ENCODE measurements at places on chromosomes 2 and 18.

- DNase-seq: no peak
Measured at GRCh38 chr18:37276111-37276890, 289.3 kb downstream of the CELF4 start.

GRCh38 chr2:185833864-185834263 is 95.3 kb downstream of the FSIP2 start:
- no peak for DNase-seq

- DNase-seq: no peak
Measured at GRCh38 chr2:205451901-205452512, 230.3 kb upstream of the NRP2 start.

DNA sequence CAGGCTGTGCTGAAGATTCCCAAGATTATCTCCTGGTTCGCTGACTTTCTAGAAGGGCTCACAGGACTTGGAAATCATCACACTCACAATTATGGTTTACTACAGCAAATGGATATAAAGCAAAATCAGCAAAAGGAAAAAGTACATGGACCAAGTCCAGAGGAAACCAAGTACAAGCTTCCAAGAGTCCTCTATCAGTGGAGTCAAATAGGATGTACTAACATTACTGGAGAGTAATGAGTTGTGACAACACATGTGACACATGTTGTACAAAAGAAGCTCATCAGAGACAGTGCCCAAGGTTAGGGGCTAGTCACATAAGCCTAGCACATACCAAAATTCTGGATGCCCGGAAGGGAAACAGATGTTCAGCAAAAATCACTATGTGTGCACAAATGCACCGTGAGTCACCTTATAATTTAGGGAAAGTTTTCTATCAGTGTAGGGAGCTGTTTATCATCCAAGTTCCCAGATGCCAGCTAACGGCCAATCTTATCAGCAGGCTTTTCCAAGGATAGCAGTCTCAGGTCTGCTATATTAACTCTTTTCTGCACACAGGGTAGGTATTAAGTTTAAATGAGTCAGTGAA is 9.5 kb downstream of the TMEM237 start:
- no peak for DNase-seq

- DNase-seq: no peak
Measured at GRCh38 chr2:3604991-3605961, 10.4 kb downstream of the COLEC11 start.

DNA sequence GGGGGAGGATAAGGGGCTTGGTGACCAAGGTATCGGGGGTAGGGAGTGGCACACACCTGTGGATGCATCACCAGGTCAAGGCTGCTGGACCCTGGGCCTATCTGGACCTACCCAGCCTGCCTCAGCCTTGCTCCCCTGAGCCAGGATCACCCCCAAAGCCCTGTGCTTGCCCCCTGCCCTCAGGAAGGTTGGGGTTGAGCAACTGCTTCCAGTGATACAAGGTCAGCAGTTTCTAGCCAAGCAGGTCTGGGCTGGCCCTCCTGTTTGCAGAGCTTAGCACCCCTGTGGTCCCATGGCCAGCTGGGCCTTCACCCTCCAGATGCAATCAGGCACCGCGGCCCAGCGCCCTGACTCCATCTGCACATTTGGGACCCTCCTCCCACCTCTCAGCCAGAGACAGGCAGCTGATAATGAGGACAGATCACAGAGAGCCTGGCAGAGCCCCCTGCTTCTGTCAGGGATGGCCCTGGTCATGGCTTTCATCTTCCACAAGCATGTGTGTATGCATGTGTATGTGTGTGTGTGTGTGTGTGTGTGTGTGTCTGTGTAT is 154.6 kb downstream of the TFCP2L1 start:
- DNase-seq: no peak

DNA sequence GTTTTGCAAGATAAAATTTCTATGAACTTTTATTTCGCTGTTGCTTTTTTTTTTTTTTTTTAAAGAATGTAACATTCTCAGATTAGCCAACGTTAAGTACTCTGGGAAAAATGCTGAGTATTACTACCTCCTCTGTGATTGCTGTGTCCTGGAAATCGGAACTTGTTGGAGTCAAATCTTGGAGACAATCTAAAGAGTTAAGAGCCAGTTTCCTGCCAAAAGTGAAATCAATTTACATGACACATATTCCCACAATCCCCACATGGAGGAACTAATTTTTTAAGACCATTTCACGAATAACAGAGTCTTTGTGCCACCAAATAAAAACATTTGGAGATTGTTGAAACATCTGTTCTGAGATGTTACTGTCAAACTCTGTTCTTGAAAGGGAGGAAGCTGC is 127.8 kb downstream of the MEP1B start:
- no peak for DNase-seq

DNA sequence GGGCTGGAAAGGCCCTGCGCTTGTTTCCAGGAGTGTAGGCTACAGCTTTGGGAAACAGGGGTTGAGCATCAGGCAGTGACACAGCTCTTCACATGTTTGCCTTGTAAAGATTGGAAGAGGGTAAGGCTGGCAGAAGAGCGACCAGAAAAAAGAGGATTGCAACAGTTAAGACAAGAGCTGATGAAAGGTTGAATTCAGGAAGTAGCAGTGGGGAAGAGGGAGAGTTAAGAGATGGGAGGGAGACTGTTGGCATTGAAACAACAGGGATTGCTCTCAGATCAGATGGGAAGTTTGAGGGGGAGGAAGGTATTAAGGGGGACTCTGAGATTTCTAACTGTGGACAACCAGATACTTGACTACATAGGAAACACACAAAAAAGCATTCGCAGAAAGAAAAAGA is 96.9 kb downstream of the CTAGE1 start:
- DNase-seq: no peak

DNA sequence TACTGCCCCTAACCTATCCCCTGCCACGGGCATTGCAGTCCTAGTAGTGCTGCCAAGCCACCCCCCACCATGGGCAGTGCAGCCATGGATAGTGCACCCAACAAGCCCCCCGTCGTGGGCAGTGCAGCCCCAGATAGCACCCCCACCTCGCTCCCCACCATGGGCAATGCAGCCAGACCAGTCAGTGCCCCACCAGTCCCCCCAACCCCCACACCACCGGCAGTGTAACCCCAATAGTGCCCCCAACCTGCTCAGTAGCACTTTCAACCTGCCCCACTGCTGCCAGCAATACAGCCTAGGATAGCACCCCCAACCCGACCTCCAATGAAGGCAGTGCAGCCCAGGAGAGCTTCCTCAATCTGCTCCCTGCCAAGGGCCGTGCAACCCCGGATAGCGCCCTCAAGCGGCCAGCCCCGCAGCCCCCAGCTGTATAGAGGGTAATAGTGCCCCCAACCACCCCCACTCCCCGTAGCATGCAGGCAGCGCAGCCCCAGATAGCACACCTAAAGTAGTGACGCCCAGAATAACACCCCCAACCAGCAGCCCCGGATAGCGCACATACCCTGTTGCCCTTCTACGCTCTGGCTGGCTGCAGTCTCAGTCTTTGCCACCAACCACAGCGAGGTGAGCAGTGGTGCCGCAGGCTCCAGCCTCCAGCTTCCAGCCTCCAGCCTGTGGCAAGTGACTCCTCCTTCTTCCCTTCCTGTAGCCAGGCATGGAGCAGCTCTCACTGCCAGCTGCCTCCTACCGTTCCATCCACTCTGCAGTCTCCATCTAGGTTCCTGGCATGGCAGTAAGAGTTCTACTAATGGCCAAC is 45.4 kb upstream of the ANKRD62 start:
- no peak for DNase-seq

DNA sequence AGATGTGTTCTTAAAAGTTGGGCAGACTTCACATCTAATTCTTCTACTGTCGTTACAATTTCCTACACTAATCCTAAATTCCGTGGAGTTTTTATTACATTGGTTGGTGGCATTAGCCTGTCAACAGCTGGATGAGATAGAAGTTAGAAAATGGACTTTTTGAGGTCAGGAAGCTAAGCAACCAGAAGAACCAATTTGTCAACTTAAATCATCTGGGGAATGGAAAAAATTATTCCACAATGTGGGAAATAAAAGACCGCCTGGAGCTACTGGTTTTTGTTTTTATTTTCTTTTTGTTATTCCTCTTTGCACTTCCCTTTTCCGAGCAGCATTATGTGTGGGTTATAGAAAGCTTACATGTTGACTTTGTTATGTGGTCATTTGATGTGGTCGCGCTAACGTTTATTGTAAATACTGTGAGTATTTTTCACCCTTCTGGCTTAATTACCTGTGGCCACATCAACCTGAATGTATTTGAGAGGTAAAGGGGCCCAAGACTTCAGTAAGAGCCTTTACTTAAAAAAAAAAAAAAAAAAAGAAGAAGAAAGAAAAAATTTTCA is 75.3 kb downstream of the PTPRM start:
- no peak for DNase-seq

DNA sequence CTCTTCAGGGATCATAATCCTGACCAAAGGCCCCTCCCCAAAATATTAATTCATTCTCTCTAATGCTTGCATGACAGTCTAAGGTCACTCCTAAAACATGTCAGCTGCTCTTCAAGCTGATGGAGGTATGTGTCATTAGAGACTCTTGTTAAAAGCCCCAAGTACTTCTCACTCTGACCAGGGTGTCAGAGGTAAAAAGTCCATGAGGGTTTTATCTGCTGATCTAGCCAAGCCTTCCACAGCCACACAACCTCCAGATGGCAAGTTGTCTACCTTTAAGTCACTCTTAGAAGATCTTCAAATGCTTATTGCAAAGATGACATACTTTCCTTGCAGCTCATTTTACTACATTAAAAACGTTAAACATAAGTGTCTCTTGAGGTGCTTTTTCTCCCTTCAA is 83.6 kb upstream of the ETAA1 start:
- DNase-seq: no peak

GRCh38 chr18:8602040-8602439 is 7.2 kb upstream of the RAB12 start:
- no peak for DNase-seq

- no peak for DNase-seq
Measured at GRCh38 chr2:37180006-37180639, 8.3 kb downstream of the SULT6B1 start.

DNA sequence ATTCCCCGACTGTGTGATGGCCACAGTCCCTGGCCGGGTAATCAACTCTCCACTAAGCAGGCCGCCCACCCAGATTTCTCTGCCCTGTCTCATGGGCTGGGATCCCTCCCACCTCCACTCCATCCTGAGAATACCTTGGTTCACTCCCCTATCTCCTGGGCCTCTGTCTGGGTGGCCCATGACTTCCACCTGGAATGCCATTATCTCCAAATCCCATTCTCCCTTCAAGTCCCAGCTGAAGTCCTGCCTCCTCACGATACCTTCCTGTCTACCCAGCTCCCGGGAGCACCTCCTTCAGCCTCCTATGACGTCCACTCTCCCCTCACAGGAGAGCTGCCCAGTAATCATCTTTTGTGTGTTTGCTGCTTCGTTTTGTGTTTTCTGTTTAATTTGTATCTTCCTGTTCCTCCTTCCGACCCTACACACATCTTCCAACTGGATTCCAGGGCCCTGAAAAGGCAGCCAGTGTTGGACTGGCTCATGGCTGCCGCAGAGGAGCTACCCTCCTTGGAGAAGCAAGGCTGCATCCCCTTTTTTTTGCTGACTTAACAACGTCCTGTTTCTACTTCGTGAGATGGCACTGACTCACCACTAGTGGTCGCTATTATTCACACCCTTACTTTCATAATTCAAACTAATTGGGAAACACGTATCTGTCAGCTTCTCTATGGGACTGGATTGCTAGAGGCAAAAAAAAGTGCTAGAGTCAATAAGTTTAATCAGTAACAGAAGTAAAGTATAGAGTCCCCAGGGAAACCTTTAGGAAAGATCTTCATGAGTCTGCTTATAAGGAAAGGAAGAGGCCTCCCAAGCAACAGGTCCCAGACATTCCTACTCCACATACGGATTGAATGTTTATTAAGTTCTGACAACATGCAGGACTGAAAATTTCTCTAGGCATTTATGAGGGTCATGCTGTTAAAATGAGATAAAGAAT is 171.9 kb upstream of the GATA6 start:
- DNase-seq: peak; percentile 6

GRCh38 chr18:3924455-3924854 is 474.5 kb downstream of the TGIF1 start:
- DNase-seq: no peak

- no peak for DNase-seq
Measured at GRCh38 chr2:172389685-172390339, 37.6 kb upstream of the ITGA6 start.

- DNase-seq: no peak
Measured at GRCh38 chr2:54336136-54336976, 80.3 kb upstream of the TSPYL6 start.

DNA sequence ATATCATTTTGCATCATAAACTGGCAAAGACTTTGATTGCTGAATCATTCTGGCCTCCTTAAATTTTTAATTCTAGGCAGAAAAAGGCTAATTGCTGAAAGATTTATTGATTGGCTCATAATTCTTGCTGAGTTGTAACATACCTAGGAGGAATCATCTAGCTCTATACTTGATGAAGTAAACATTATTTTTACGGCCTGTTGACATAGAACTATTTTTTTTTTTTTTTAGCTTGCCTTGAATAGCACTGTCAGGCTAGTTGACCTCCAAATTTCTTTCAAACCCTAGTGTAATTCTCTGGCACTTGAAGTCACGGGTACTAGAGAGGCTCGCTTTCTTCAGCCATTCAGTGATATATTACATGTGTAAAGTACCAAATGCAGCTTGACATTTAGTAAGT is 2.8 kb downstream of the SERPINB12 start:
- DNase-seq: no peak

GRCh38 chr18:26190506-26190905 is 35.7 kb upstream of the TAF4B start:
- no peak for DNase-seq

DNA sequence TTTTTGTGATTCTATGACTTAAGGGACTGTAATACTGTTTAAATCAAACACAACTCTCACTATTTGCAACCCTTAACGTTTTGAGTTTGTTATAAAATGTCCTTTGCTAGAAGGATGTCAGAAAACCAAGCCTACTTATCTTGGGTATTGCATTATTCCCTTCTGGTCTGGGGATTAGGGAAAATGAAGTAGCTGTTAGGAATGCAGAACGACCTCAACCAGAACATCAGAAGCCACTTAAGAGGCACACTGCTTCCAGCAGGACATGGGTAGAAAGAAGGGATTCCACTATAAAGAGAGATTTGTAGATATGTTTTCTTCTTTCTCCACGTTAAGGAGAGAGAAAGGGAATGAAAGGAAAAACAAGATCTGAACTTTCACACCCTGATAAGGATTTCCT is 101.2 kb downstream of the SETBP1 start:
- DNase-seq: no peak

DNA sequence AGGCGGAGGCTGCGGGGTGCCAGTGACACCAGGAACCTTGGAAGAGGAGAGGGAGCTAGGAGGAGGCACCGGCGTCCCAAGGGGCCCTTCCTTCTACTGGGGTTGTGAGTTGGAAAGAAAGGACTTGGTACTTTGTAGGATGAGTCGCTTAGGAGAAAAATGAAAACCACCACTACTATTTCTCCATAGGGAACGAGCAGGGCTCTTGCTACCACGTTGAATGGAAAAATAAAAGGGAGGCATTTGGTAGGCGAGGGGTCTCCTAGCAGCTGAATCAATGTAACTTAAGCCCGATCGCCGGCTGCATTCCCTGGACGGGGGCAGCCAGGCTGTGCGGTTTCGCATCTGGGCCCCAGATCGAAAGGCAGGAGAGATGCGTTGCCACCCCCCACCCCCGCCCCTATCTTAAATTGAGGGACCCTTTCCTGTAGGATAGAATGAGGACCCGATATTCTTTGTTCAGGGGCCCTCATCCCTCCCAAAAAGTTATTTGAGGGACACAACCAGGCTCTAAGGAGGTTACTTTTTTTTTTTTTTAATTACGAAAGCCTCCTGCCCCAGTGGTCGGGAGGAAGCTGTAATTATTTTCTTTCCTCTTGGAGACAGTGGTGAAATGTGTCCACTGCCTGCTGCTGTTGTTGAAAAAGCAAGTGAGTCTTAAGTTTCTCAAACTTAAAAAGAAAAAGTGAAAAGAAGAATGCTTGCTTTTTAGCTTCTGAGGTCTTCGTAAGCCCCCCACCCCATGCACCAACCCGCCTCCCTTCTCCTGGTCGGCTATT is 1.3 kb downstream of the IGFBP2 start:
- DNase-seq: no peak
